ENCODE measurements at places on chromosomes 4 and X.

DNA sequence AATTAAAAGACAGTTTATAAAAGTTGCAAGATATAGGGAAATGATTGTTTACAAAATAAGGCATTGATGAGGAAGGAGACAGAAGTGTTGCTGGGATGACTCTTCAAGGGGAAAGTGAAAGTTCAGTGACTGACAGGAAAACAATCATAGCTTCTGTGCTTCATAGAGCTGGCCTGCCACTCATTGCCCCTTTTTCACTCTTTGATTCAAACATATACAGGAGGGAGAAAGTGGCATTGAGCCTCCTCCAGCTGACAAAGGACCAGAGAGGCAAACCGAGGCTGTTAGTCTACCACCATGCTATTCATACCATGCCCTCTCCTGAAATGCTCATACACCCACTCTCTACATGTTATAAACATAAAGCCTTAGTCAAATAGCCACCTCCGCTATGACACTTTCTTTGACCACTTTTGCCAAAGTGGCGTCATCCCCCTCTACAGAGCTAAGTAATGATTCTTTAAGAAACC, 79.2 kb upstream of the ATOH1 start:
- no peak for DNase-seq

- DNase-seq: no peak
Measured at GRCh38 chrX:46770000-46770816, 11.3 kb upstream of the SLC9A7 start.

GRCh38 chr4:180949424-180950213, 1293.6 kb upstream of the TENM3 start:
- no peak for DNase-seq

DNA sequence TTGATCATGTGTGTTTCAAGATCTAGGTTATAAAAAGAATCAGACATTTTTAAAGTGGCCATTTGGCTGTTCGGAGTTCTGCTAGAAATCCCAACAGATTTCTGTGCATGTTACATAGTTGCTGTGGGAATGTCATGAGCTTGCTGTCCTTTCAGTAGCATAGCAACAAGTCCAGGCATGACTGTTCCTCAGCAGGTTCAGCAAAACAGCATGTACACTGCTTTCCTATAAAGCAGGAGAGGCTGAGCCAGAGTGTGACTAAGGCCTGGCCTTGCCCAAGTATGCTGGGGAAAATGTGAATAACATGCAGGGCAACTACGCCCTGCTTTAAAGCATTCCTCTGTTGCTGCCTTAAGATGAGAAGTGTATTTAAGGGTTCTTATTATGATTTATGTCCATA, 217.1 kb upstream of the SMIM31 start:
- DNase-seq: no peak

GRCh38 chr4:156837625-156838345, 133.8 kb downstream of the PDGFC start:
- no peak for DNase-seq

GRCh38 chr4:185534866-185535611, at the start of gene PDLIM3:
Gene PDLIM3, minus strand, starts transcription at chr4:185535507. Its CDS starts 73 bp downstream, at chr4:185535434.
- peak; percentile 1 for DNase-seq

DNA sequence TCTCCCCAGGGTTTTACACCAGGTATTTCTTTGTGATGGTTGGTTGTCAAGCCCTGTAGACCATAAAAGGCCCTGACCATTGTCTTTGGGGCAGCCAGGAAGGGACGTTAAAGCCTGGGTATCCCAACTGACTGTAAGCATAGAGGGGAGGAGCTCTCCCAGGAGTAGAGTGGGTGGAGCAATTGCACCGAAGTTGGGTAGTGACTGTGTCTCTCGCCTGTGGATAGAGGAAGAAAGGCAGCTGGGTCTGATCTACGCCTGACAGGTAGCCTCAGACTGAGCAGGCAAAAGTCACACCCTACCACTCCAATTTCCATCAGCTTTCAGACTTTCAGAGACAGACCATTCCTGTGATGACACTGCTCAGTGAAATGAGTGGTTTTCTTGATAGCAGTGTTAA, 123.3 kb downstream of the KLHL8 start:
- no peak for DNase-seq

DNA sequence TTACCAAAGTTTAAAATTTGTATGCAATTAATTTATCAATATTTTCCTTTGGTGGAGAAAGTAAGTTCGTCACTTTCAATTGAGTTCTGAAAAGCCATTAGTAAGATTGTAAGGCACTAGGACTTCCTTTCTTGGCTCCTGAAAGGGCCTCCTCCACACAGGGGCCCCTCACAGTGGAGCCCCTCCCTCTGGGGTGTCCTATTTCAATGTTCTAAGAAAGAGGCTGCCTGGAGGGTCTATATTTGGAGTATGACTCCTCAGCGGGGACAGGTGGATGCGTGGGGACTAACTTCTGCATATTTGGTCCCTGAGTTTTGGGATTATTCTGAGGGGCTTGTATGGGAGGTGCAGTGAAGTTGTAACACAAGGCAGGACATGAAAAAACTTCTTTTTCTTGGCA, 1.6 kb upstream of the ARMCX4 start:
- DNase-seq: peak; percentile 0

DNA sequence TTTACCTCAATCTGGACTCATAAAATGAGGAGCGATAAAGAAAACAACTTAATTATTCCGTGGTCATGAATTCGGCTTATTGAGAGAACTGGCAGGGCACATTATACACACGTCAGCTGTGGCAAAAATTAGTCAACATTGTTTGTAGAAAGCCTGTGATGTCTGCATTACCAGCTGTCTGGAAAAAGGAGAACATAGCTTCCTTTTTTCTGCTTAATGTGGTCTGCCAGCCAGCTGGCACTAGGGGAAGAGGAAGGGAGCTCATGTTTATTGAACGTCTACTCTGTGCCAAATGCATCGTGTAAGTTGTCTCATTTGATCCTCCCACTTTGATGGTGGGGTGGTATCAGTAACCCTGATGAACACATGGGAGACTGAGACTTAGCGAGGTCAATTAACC, 367.6 kb downstream of the ARHGAP24 start:
- no peak for DNase-seq

- no peak for DNase-seq
Measured at GRCh38 chr4:89101256-89102161, 9.8 kb upstream of the TIGD2 start.

DNA sequence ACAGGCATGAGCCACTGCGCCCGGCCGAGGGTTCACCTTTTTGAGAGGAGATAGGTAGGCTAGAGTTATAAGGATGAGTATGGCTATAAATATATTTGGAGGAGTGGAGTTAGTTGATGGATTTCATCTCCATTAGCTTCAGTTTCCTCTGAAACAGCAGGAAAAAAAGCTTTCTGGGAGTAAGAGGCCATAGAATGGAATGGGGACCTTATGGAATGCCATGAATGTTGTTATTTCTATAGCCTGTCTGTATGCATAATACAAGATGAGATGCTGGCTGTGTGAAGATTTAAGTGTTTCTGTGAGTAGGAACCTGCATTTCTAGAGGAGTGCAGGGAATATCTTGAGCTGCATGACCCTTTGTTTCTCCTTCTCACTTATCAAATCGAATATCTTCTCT, 114.9 kb upstream of the ARX start:
- no peak for DNase-seq

- no peak for DNase-seq
Measured at GRCh38 chr4:46956451-46956850, 36.9 kb downstream of the GABRA4 start.

DNA sequence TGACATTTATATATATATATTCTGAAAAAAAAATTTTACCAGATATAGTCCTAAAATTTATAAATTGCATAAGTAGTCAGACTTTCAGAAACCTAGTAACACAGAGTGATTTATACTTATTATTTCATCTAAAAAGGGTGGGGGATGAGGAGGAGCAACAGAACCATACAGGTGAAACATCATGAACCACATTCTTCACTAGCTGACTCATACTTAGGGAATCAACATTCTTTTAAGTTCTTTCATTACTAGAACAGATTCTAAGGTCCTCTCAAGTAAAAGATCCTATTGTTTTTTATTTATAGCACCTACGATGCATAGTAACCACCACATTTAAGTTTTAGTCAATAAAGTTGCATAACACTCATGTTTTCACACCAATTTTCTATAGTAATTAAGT, 166.1 kb downstream of the LRBA start:
- no peak for DNase-seq

GRCh38 chr4:87884976-87885549, 52.3 kb downstream of the MEPE start:
- no peak for DNase-seq

GRCh38 chr4:76897536-76898384, at the start of gene SOWAHB:
Gene SOWAHB, minus strand, starts transcription at chr4:76898144. Its CDS starts 295 bp downstream, at chr4:76897849.
- peak; percentile 61 for DNase-seq

DNA sequence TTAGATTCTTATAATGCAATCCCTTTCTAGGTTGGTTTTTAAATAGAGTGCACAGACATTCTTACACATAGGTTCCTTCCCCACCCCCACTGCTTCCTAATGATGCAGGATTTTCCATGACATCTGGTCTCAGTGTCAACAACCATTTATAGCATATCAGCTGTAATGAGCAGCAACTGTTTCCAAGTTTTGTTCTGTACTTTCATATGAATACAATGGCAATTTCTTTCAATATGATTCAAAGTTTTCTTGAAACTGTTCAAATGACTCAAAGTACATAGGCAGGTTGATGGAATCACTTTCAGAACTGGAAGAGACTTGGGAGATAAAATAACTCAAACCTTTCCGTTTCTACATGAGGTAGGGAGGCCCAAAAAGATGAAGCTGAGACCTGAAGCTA, 220.7 kb downstream of the CAMK2D start:
- DNase-seq: no peak

DNA sequence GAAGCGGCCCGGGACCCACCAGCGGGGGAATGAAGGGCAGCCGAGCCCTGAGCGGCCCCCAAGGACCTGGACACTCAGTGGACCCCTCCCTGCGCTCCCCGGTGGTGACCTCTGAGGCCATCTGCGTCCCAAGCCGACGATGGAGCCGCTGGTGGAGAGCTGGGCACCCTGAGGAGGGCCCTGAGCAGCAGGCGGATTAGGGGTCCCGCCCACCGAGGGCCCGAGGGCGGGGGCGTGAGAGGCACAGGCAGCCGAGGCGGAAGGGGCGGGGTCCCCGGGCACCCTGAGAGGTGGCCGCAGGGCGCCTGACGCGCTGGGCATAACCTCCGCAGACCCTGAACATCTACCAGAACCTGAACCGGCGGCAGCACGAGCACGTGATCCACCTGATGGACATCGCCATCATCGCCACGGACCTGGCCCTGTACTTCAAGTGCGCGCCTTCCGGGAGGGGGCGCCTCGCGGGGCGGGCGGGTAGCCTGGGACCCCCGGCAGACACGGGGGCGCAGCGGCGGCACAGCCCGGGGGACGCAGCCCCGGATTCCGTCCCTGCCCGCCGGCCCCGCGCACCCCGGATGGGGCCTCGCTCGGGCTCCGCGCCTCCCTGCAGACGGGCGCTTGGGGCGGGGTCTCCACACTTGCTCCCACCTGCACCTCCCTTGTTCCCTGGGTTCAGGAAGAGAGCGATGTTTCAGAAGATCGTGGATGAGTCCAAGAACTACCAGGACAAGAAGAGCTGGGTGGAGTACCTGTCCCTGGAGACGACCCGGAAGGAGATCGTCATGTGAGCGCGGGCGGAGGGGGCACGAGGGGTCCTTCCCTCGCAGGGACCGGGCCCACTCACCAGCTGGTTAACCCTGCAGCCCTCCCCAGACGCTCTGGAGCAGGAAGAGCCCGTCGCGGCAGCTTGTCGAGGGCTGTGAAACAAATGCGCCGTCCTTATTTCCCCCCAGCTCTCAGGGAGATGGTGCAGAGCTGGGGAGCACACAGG, 10.3 kb downstream of the ATP5ME start:
- peak; percentile 75 for DNase-seq

GRCh38 chrX:136250191-136251040, 784 bp downstream of the MAP7D3 start:
- no peak for DNase-seq

GRCh38 chr4:78222575-78223186, 165.6 kb downstream of the FRAS1 start:
- DNase-seq: peak; percentile 92

DNA sequence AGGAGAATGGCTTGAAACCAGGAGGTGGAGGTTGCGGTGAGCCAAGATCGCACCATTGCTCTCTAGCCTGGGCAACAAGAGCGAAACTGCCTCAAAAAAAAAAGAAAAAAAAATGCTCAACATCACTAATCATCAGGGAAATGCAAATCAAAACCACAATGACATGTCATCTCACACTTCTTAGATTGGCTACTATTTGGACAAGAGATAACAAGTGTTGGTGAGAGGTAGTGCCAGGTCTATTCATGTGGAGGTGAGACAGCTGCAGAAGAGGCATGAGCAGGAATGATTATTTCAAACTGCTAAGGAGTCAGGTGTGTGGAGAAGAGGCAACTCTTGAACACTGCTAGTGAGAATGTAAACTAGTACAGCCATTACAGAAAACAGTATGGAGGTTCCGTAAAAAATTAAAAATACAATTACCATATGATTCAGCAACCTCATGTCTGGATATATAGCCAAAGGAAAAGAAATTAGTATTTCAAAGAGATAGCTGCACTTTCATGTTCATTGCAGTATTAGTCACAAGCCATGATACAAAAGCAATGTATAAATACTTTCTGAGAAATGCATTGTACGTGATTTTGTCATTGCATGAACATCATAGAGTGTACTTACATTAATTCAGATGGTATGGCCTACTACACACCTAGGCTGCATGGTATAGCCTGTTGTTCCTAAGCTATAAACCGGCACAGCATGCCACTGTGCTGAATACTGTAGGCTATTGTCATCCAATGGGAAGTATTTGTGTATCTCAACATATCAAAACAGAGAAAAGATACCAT, 75.3 kb downstream of the TMEM144 start:
- no peak for DNase-seq

- DNase-seq: peak; percentile 19
Measured at GRCh38 chr4:114225436-114225835, 246.0 kb upstream of the ARSJ start.

GRCh38 chr4:74658116-74658515, 136.2 kb downstream of the BTC start:
- no peak for DNase-seq

DNA sequence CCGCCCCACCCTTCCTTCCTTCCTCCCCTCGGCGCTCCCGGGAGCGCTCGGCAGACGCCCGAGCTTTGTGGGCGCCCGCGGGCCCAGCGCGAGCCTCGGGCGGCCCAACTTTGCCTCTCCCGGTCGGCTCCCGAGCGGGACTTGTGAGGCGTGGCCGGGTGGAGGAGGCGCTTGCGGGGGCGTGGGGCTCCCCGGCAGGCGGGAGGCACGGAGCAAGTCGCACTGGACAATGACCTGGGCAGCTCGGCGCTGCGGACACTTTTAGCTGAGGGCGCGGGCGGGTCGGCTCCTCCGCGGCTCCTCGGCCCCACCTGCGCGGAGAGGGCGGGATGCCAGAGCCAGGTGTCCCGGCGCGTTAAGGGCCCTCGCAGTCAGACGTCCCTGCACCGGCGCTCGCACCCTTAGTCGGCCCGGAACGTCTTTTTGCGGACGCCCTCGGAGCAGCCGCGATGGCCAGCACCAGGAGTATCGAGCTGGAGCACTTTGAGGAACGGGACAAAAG, 385 bp downstream of the DCLK2 start:
- DNase-seq: peak; percentile 58

- DNase-seq: no peak
Measured at GRCh38 chr4:10737337-10737736, 52.8 kb upstream of the CLNK start.

GRCh38 chrX:109667986-109668385, 43.0 kb upstream of the KCNE5 start:
- no peak for DNase-seq

GRCh38 chr4:121338518-121338917, 42.3 kb downstream of the QRFPR start:
- no peak for DNase-seq
